ENCODE measurements at places on chromosomes 3 and 15. TPM values are rescaled to one million over a fixed set of nuclear protein-coding genes. Genes with fewer than 3 reads are reported as not detected.

CCR5 gene
- 0.51 TPM for polyA plus RNA-seq

CCK gene
- polyA plus RNA-seq: not detected

SLC7A14 gene
- polyA plus RNA-seq: under 0.01 TPM

DUOXA2 gene
- polyA plus RNA-seq: not detected

RFTN1 gene
- polyA plus RNA-seq: 11.8 TPM

AGBL1 gene
- polyA plus RNA-seq: not detected

TMEM45A gene
- polyA plus RNA-seq: 65.8 TPM

CEP97 gene
- polyA plus RNA-seq: 0.78 TPM

COL8A1 gene
- polyA plus RNA-seq: 0.88 TPM

CCR2 gene
- 1.5 TPM for polyA plus RNA-seq

UBXN7 gene
- polyA plus RNA-seq: 2.9 TPM

PRICKLE2 gene
- 0.89 TPM for polyA plus RNA-seq

MFGE8 gene
- polyA plus RNA-seq: 12.0 TPM

PSTPIP1 gene
- 1.1 TPM for polyA plus RNA-seq

FAM107A gene
- 4.7 TPM for polyA plus RNA-seq

FAM81A gene
- 0.13 TPM for polyA plus RNA-seq

KCNAB1 gene
- polyA plus RNA-seq: 1.2 TPM

AMT gene
- 27.9 TPM for polyA plus RNA-seq

GNB4 gene
- 2.5 TPM for polyA plus RNA-seq

RASGRP1 gene
- 0.43 TPM for polyA plus RNA-seq

TMEM108 gene
- polyA plus RNA-seq: 0.10 TPM

SLC22A14 gene
- polyA plus RNA-seq: not detected

AMOTL2 gene
- 4.2 TPM for polyA plus RNA-seq

RTP3 gene
- 61.7 TPM for polyA plus RNA-seq

CCRL2 gene
- 0.62 TPM for polyA plus RNA-seq

SNRPN gene
- polyA plus RNA-seq: 29.9 TPM

PAQR5 gene
- polyA plus RNA-seq: 0.85 TPM

GLDN gene
- 0.16 TPM for polyA plus RNA-seq

OR5AC2 gene
- polyA plus RNA-seq: not detected

GPR149 gene
- polyA plus RNA-seq: not detected

MYLK gene
- polyA plus RNA-seq: 35.4 TPM

SNURF gene
- 3.9 TPM for polyA plus RNA-seq

LMAN1L gene
- not detected for polyA plus RNA-seq

CCR8 gene
- not detected for polyA plus RNA-seq

SAMD7 gene
- not detected for polyA plus RNA-seq

ZNF860 gene
- polyA plus RNA-seq: not detected

CSTA gene
- 3.2 TPM for polyA plus RNA-seq

SEMA6D gene
- polyA plus RNA-seq: 1.0 TPM

STAB1 gene
- polyA plus RNA-seq: 99.9 TPM

LMLN gene
- 0.90 TPM for polyA plus RNA-seq

NR2C2 gene
- 7.3 TPM for polyA plus RNA-seq

TMCO5A gene
- not detected for polyA plus RNA-seq
